ENCODE measurements at places on chromosomes 2 and 18. TPM values are rescaled to one million over a fixed set of nuclear protein-coding genes. Genes with fewer than 3 reads are reported as not detected.

LTBP1 gene
- total RNA-seq = 22.8 TPM

GRCh38 chr2:132975193-132976105 is 305.4 kb upstream of the LYPD1 start:
- DNase-seq = no peak

GRCh38 chr2:219538504-219538951 is 5.1 kb downstream of the CHPF start:
- DNase-seq = no peak

DNA sequence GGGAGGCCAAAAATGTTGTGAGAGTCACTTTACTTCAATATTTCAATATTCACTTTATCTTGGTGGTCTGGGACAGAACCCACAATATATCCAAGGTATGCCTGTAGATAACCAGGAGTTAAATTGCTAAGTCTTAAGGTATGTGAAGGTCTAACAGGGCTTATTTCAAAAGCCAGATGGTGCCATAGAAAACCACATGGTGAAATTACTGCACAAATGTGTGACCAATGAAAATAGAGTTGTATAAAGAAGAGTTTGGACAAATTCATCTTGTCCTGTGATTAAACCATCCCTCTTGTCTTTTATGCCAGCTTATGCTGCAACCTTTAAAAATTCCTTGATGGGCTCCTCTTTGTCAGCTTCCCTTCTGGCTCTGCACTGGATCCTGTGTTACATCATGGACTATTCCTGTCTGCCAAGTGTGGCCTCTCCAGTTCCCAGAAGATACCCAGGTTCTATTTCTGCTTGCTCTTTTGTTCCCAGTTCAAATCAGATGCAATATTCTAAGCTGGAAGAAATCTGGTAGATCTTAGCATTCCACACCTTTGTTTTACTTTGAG is 46.8 kb downstream of the ANTXR1 start:
- DNase-seq = no peak

DNA sequence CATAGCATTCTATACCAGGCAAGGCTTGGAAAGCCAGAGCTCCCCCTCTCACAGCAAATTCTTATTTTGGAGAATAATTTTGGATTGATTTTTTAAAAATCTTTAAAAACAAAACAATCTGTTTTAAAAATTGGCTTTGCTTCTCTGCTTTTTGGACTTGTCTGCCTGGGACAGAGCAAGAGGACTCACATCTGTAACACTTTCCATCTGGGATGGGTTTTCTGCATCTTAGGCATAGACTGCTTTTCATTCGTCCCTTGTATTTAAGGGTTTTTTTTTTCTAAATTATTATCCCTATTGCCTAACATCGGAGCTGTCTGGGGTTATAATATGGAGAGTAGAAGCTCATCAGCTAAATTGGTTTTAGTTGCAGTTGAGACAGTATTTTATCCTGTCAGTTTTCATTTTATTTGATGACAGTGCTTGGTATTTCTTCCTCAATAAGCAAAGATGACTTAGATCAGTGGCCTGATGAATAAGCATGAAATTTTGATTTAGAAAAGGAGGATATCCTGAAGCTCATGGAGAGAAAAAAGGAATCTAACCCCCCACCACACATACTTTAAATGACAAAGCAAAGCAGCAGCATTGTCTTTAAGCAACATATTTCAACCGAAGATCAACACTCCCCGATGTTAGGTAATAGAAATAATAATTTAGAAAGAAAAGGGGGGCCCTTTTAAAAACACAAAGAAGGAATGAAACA is 2.3 kb upstream of the FZD7 start:
- DNase-seq = no peak
